ENCODE measurements at places on chromosomes 1 and 21. TPM values are rescaled to one million over a fixed set of nuclear protein-coding genes. Genes with fewer than 3 reads are reported as not detected.

PPIAL4G gene
- 0.61 TPM for total RNA-seq

IQCC gene
- 2.7 TPM for total RNA-seq

ADGRL4 gene
- total RNA-seq: not detected

TEDDM1 gene
- not detected for total RNA-seq

CCDC181 gene
- total RNA-seq: 1.1 TPM

FALEC gene
- total RNA-seq: not detected

VPS45 gene
- total RNA-seq: 60.0 TPM

CELSR2 gene
- total RNA-seq: 181 TPM

PRRX1 gene
- total RNA-seq: not detected

SPRR4 gene
- not detected for total RNA-seq

PIK3R3 gene
- total RNA-seq: 156 TPM

RHOU gene
- 79.7 TPM for total RNA-seq

ERG gene
- total RNA-seq: not detected

DNA sequence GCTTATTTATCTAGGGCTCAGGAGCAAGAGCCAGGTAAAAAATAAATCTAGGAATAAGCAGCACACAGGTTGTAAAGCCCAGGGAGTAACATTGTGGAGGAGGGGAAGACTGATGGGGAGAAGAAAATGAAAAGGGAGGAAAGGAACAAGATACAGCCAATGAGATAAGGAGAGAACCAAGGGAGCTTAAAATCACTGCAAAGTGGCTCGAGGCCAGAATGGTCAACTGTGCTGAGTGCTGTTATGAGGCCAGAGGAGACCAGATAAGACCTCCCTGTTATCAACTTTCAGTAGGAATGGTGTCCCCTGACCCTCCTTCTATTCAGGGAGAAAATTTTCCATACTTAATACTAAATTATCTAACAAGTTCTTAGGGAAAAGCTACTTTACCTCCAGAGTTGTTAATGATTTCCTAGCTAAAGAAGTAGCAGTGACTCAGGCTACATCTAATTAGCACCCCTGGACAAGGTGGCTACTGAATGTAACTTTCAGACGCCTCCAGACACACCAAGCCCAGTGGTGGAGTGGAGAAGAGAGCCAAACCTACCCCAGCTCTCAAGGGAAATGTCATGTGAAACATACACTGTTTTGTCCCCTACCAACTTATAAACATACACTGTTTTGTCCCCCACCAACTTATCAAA lies 25.5 kb downstream of the ENAH start:
- no peak for DNase-seq

DNA sequence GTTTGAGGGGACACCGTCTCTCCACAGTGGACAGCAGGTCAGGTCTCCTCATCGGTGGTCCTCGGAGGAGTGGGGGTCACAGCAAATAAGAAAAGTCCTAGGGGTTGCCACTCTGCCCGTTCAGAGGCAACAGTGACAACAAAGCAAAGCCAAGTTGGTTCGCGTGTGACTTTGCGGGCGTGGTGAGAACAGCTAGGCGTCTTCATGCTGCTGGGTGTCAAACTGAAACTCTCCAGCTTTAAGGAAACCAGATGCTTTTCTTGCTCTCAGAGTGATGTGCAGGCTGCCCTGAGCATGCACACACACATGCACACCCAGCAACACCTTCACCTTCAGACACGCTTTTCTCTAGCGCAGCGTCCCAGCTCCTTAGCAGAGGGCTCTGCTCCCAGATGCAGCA lies 70.1 kb upstream of the ARHGEF16 start:
- no peak for DNase-seq

DNA sequence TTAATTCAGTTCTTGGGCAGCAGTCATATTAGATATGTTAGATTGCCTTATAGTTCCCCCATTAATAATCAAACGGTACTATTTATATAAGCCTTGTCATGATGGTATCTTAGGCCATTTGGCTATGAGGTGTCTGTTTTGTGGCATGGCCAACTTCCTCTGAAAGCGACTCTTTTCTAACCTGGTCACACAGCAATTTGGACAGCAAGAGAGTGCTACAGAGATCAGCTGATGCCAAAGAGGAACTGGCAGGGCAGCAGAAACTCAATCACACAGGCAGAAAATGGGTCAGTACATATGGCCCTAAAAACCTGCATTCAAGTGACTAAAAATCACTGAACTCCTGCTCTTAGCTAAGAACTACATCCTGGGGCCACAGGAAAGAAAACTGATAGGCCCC lies 13.4 kb upstream of the MUTYH start:
- DNase-seq: no peak

- DNase-seq: no peak
Measured at GRCh38 chr1:184284900-184285299, 101.9 kb upstream of the C1orf21 start.

GRCh38 chr1:7669559-7670311 lies 101.4 kb upstream of the VAMP3 start:
- peak; percentile 83 for DNase-seq

DNA sequence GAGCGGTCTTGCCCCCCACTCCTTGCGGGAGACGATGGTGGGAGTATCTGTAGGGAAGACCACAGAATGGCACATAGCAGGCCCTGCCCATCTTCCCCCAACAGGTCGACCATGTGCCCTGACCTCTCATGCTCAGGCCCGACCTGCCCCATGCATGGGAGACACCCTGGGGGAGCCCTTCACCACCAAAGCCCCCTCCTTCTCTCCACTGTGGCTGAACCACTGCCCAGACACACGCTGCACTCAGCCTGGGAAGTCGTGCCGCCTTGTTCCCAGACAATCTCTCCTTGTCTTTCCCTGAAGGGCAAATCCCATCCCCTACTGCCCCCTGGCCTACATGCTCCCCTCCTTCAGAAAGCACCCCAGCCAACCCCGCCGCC lies 5.5 kb downstream of the PGLYRP3 start:
- DNase-seq: no peak

DNA sequence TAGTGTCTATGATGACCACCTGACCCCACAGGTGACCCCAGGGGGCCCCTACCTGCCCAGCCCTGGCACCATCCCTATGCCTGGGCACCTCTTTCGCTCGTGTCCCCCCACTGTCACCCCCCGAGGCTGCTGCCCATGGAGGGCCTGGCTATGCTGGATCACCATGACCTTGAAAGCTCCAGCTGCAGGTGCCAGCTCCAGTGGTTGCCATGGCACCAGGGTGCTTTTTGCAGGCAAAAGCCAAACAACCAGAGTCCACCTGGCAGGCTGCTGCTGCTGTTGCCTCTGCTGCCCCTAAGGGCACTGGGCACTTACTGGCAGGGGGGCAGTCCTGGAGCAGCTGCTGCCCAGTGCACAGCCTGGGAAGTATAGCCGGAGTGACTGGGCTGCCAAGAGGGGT lies 21.7 kb downstream of the ETNK2 start:
- DNase-seq: no peak

DNA sequence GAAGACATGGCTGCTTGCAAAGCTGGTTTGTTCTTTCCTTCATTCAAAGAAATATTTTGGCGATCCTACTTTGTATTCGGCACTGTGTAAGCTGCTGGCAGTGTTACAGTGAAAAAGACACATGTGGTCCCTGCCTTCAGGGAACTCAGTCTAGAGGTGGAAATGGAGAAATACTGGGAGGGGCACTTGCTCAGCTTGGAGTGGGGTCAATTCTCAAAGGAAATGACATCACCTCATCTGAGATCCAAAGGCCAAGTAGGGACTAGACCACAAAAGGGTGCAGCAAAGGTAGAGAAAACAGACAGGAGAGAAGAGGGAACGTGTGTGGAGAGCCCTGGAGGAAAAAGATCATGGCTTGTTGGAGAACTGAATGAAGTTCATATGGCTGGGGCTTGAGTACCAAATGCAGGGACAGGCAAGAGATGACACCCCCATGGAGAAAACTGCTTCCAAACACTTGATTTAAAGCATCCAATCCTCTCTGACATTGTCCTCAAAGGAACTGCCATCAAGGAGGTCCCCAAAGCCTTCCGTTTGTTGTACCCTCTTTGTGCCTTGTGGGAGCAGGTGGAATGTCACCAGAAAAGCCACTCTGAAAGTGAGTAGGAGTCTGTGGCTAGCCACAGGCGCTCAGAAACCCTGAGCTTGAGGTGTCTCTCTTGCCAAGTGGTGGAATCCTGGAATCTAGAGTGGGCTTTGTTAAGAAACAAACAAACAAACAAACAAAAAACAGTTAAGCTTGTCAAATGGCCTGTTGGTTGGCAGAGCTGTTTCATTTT lies 48.3 kb upstream of the TDRD10 start:
- DNase-seq: no peak

DNA sequence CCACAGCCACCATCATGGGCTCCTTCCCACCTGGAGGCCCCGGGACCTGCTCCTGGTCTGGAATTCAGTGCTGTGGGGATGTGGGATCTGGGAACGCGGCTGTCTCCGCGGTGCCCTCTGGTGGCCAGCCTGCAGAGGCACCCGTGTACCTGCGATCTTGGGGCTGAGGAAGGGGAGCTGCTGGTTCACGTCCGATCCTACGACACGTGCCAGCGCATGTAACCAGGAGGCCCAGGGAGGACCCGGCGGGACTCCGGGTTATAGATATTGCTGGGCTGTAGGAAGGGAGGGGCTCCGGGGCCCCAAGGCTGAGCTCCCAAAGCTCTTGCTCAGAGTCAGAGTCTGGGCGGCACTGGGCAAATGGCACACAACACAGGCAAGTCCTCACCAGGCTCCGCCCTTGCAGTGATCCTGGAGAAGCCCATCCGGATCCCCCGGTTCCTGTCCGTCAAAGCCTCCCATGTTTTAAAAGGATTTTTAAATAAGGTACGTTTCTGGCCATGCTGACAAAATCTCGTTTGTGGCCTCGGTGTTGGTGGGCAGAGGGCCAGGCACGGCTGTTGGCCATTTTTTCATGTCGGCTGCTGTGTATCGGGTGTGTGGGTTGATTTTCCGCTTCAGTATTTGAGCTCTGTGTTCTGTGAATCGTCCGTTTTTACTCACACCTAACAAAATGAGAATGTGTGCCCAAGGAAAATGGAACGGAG lies 20.1 kb downstream of the FAAP20 start:
- DNase-seq: peak; percentile 76

- no peak for DNase-seq
Measured at GRCh38 chr1:20386323-20387081, 95.8 kb downstream of the VWA5B1 start.

- no peak for DNase-seq
Measured at GRCh38 chr21:29181799-29182470, 51.5 kb downstream of the MAP3K7CL start.

DNA sequence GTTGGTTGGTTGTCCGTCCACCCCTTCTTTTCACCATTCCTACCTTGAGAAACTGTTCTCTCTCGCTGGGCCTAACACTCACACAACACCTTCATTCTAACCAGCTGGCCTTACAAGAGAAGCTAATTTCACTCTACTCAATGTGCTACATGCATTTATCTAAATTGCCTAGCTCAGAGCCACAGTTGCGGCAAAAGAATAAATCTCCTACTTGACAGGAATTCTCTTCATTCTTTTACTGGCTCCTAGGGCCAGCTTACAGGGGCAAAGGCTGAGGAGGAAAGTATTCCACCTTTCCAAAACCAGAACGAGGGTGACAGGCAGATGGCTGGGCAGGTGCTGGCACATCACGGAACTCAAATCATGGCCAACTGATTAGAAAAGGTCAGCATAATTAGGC lies 6.5 kb downstream of the F3 start:
- no peak for DNase-seq

GRCh38 chr1:157678721-157679120 lies 21.8 kb downstream of the FCRL3 start:
- no peak for DNase-seq

GRCh38 chr1:53160924-53161378 lies 18.5 kb upstream of the SLC1A7 start:
- no peak for DNase-seq

DNA sequence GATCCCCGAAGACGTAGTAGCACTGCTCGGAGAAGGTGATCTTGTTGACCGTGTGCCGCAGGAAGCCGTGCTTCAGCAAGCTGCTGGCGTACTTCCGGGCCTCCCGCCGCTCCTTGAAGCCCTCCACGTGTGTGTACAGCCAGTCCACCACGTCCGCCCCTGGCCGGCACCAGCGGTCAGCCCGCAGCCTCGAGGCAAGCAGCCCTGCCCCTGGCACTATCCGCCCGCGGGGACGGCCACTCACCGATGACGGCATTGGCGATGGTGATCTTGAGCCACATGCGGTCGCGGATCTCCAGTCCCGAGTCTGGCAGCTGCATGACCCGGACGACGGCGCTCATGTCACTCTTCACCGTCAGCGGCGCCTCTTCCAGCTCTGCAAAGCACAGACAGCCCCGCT lies 7.2 kb downstream of the TAS1R3 start:
- no peak for DNase-seq

DNA sequence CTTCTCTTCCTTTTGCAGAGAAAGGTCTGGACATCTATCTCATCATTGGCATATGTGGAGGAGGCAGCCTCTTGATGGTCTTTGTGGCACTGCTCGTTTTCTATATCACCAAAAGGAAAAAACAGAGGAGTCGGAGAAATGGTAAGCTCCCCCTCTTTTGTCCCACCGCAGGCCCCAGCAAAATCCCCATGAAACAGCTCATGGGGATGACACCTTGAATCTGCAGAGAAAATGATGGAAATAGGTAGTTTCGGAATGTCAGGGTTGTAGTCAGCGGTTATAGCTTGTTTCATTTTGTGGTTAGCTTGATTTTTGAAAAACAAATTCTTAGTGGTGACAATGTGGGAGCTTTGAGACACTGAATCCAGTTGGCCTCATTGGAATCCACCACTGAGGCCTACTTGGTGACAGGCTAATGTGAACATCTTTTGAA lies 10.3 kb downstream of the CD2 start:
- DNase-seq: no peak

- DNase-seq: peak; percentile 90
Measured at GRCh38 chr21:41777951-41778815, 11.3 kb upstream of the RIPK4 start.

GRCh38 chr1:225435957-225436392 lies 8.1 kb upstream of the LBR start:
- DNase-seq: no peak

DNA sequence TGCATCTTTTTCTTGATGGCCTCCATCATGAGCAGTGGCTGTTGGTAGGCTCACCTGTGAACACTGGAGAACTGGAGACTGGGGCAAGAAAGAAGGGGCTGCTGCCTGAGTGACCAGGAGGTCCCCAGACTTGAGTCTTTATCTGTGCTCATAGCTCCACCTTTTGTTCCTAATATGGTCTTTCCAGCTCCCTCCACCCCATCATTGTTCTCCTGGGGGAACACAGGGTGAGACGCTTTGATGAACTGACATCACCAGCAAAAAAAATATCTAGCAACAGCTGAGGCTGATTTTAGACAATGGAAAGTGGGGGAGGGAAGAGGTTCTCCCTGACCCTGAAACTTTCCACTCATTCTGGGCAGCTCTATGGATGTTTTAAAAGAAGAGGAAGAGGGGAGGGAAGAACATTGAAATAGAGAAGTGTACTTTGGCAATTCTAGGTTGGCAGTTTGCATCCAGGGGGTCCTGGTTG lies at the start of gene TPM3:
Gene TPM3 (minus strand): TSS at position 111 of the 472 bp plus-strand sequence. CDS start 82 bp downstream, at position 29.
- DNase-seq: no peak
